T-helper 9 cell (primary cell): ENCODE measurements at places on chromosomes 7 and 10.

GRCh38 chr10:69914398-69915214, 112.9 kb downstream of the COL13A1 start:
- DNase-seq: peak; percentile 42

GRCh38 chr7:149615690-149616270, 118.2 kb upstream of the ZNF746 start:
- no peak for DNase-seq

DNA sequence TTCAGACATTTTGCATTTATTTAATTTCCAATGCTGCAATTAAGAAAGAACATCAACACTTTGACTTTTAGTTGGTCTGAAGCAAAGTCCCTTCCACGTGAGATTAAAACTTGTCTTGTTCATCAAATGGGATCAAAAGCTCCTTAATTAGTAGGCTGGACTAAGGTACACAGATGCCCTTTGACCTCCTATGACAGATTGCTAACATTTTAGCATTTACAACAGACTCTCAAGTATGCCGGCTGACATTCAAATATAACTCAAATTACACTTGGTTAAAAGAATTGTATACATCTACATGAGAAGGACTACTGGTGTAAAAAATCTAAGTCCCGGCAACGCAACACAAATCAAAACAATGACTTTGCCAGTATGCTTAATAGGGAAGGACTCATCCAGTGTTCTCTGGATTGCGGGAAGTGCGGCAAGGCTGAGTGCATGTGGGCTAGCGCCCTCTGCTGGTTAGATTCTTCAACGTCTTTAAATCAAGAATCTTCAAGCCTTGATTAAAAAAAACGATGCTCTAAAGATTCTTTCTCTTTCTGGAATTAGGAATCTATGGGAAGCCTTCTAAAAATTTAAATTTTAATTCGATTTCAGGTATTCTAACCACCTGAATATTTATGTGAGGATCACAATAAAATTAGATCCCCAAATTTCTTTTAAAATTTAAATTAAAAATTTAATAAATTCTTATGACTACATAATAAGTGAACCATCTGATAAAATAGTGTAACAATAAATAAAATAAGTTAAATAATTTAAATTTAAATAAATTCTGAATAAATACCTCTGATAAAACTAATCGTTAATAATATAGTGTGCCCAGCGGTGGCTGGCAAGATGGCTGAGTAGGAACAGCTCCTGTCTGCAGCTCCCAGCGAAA, 444.7 kb downstream of the DGKB start:
- DNase-seq: peak; percentile 41

DNA sequence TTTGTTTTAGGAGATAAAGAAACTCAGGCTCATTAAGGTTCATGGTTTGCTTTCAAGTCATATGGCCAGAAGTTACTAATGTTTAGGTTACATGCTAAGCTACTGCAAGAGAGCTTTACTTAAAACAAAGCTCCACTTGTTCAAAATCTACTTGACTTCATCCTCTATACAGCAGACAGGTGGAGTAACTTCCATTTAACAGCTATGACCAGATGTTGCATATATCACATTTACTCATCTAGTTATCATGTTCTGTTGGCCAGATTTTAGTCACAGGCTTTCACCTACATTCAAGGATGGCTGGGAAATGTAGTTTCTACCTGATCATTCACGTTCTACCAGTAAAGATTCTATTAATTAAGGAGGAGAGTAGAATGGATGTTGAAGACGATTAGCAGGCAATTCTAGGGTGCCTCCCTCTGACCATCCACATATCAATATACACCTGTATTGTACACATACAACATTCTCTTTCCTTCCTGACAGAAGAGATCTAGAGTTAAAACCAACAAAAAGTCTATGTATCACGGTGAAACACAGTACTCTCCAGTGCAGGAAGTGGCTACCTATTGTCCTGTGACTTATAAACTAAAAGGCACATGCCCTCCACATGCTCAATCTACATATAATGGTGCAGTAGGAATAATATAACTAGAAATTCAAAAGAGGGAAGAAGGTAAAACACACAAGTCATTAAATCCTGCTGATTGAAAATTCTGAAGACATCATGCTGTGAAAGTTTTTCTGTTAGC, 488.0 kb downstream of the MDFIC start:
- no peak for DNase-seq

GRCh38 chr10:76576276-76576962, 1061.2 kb downstream of the KCNMA1 start:
- DNase-seq: no peak

DNA sequence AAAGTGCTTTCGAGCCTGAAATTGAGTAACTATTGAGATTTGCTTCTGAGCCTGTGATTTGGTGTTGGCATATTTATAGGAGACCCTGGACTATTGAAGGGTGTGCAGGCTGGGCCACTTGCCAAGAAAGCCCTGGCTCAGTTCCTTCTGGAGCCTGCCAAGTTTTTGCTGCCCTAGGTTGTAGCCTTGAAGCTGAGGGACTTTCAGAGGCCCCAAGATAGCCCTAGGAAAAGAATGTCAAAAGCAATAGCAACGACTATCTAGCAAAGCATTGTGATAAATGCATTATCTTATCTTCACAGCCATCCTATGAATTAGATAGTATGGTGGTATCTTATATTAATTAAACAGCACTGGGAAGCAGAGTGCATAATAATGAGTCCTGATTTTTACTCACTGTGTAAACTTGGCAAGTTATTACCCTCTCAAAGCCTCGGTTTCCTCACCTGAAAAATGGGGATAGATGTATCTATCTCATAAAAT, 473.7 kb upstream of the PODXL start:
- no peak for DNase-seq

GRCh38 chr7:38736138-38736537, 105.0 kb upstream of the AMPH start:
- no peak for DNase-seq

GRCh38 chr7:22156205-22156604, 200.7 kb downstream of the RAPGEF5 start:
- DNase-seq: no peak

DNA sequence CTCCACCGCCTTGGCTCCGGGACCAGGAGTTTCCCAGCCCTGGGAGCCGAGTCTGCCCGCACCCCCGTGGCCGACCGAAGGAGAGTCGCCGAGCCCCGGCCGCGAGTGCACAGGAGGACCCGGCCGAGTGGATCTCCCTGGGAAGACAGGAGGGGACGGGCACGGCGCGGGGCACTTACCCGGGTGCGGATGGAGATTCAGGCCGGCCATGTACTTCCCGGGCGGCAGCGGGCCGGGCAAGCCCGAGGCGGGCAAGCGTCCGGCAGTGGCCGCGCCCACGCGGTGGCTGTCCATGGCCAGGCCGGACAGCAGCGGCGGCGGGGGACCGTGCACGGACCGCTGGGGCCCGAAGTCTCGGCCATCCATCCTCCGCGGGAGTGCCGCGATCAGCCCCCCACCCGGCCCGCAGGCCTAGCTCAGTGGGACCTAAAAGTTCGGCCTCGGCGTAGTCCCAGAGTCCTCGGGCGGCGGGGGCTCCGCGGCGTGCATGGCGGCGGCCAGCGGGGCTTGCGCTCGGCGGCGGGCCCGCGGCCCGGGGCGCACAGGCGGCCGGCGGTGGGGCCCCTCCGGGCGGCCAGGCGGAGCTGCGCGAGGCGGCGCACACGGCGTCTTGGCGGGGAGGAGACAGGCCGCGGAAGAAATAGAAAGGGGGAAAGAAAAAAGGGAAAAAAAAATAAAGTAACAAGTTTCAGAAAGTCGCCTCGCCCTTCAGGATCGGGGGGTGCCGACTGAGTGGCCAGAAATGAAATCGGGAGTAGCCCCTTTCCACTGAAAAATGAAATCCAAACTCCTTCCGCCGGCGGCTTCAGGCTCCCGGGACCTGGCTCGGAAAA, 2.5 kb downstream of the TNRC18 start:
- no peak for DNase-seq

GRCh38 chr7:24956021-24956420, 24.0 kb downstream of the OSBPL3 start:
- no peak for DNase-seq

DNA sequence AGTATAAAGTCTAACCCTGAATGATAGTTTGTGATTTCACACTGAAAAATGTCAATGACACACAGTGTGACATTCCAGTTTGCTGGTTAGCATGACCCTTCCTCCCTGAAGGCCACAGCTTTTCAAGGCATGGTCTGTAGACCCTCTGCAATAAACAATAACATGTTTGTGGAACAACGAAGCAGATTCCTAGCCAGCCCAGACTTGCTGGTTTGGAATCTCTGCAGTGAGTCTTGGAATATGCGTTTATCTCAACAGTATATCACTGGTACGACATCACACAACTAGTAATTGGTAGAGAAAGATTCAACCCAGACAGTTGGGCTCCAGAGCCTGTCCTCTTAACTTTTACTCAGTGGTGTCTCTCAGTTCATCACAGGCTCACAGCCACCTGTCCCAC, 23.7 kb upstream of the DUSP5 start:
- no peak for DNase-seq

- DNase-seq: no peak
Measured at GRCh38 chr10:132537684-132538001, at the start of gene INPP5A. INPP5A (plus strand) TSS chr10:132537787; CDS start chr10:132538097, 310 bp downstream.

GRCh38 chr7:14207138-14207537, 217.7 kb upstream of the ETV1 start:
- no peak for DNase-seq

GRCh38 chr10:117504562-117504961, 38.0 kb upstream of the EMX2 start:
- DNase-seq: no peak

DNA sequence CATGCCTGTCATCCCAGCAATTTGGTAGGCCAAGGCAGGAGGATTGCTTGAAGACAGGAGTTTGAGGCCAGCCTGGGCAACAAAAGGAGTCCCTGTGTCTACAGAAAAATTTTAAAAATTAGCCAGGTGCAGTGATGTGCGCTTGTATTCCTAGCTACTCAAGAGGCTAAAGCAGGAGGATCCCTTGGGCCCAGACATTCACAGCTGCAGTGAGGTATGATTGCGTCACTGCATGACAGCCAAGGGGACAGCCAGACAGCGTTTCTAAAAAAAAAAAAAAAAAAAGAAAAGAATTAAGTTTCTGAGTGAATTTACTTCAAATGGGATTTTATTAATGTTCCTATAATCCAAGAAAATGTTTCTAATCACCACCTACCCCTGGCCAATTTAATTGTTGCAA, 87.4 kb upstream of the RNF148 start:
- DNase-seq: no peak

GRCh38 chr10:45235798-45236220, 79.6 kb downstream of the OR13A1 start:
- DNase-seq: no peak

GRCh38 chr7:70317356-70317755, 719.1 kb downstream of the AUTS2 start:
- no peak for DNase-seq

DNA sequence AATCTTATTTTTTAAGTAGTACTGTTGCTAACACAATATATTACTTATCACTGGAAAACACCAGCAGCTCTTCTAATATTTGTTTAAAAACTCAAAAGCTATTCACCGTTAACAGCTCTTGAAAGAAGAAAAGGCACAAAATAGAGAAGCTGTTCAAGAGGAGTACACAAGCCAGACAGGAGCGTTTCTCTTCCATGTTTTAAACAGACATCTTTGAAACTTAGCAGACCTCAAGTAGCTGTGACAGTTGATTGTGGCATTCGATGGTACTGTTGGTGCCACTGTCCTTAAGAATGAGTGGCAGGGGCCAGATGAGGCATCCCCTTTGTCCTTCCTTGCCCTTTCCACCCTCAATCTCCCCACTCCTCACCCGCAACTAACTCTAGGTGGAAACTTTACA, 81.6 kb upstream of the PRR15 start:
- no peak for DNase-seq

DNA sequence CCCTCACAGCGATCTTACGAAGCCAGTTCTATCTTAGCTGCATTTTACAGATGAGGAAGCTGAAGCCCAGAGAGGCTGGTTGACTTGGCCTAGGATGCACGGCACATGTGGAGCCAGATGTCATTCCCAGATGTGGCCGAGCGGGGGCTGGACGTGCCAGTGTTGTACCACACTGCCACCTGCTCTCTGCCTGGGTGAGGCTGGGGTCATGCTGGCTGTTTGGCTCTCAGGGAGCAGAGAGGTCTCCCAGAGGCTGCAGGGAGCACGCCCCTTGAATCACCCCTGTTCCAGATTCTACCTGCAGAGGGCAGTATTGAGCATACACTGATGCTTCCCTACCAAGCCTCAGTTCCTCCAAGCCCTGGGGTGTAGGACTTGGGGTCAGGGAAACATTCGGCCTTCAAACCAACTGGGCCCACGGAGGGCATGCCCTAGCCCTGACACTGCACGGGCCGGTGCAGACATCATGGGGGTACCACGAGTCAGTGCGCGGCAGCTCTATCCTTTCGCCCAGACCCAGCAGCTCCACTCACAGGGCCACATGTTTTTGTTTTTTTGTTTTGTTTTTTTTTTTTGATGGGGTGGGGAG, 3.8 kb upstream of the GTF2IRD1 start:
- peak; percentile 68 for DNase-seq

DNA sequence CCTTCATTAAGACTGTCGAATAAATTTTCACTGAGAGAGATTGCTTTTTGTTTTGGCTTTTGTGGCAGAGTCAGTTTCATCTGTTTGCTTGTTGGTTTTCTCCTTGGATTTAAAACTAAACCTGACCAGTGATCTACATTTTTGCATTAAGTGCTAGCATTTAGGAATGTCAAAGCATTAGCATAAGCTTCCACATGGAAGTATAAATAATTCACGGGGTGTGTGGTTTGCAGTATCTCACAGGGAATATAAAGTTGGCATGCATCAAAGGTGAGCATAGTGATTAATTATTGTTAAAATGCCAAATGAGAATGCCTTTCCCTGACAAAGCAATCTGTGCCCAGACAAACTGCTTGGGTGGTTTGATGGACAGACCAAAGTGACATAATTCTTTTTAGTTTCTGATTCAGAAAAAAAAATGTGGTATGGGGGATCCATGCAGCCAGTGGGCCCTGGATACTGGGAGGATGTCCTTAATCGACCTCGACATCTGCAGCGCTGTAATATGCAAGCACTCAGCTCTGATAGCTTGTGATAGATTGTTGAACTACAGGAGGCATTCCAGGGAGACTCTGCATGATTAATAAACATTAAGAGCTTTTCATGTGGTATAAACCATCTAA, 339.3 kb upstream of the POM121L12 start:
- no peak for DNase-seq

GRCh38 chr7:3089493-3089892, 45.8 kb upstream of the CARD11 start:
- no peak for DNase-seq

DNA sequence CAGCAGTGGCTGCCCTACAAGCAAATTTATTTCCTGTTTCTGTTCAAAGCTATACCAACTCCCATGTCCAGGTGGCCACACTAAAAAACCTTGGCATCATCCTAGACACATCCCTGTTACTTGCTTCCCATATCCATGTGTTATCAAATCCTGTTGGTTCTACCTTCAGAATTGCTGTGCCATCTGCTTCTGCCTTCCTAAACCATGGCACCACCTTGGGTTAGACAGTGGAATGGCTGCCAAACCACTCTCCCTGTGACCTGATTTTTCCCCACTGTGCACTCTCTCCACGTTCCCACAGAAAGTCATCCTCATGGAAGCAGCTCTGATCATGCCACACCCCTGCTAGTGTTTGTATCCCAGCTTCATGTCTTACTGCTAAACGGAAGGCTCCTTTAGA, 697.6 kb upstream of the GALNT17 start:
- DNase-seq: no peak
